CMK (cell line): ENCODE measurements at places on chromosomes 4 and X.

GRCh38 chr4:147969573-147970385, 237.9 kb downstream of the ARHGAP10 start:
- DNase-seq, result no peak

GRCh38 chrX:67523932-67524331, 19.9 kb upstream of the AR start:
- no peak for DNase-seq

DNA sequence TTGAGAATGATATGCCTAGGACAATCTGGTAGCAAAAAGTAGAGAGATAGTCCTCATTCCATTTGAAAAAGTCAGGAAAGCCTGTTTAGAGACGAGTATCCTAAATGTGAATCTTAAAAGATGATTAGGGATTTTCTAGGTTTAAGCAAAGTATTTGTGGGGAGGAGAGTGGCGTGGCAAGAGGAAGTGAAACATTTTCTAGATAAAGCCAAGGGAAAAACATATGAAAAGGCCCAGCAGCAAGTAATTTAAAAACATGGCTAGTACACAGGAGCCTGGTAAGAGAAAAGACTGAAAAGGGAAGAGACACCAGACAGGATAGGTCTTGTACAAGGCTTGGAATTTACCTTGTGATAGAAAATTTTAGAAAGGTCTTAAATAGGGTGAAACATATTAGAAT, 45.9 kb downstream of the CORIN start:
- no peak for DNase-seq

- DNase-seq, result no peak
These were observed 4.8 kb downstream of the MSANTD1 start for GRCh38 chr4:3253808-3254207.

DNA sequence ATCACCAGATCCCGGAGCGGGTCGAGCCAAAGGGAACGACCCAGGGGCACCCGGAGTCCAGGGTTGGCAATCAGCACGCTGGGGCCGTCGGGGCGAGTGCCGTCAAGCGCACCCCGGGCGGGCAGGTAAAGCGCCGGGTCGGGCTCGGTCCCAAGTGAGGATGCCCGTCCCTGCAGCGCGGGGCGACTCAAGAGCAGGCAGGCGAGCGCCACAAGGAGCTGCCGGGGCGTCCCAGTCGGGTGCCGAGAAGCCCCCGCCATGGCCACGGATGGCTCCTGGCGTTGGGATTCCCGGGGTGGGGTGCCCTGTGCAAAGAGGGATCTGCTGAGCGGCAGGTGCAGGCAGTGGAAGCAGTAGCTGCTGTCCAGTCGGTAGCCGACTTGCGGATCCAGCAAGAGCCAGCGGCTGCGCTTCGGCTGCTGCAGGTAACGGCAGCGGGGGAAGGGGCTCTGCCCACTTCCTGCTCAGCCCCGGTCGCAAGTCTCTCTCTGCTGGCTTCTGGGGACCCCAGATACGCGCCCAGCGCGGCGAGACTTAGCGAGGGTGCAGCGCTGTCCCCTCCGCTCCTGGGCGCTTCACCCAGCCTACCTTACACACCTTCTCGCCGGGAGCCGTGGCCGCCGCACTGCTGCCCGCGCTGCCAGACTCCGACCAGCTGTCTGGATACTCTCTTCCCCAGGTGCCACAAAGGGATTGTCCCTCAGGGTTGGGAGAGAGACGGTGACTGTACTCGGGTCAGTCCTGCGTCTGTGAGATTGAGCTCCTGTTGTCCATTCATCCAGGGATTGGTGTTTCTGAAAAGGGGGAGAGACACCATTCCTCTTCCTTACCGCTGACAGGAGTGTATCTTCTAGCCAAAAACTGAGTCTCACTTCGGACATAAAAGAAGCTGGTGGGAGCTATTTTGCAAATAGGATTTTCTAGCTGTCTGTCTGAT, at the start of gene FREM3:
TSS of gene FREM3 (minus strand) at position 260 of the 937 bp plus-strand sequence. CDS start at position 260, 0 bp downstream.
- DNase-seq, result peak; percentile 30

DNA sequence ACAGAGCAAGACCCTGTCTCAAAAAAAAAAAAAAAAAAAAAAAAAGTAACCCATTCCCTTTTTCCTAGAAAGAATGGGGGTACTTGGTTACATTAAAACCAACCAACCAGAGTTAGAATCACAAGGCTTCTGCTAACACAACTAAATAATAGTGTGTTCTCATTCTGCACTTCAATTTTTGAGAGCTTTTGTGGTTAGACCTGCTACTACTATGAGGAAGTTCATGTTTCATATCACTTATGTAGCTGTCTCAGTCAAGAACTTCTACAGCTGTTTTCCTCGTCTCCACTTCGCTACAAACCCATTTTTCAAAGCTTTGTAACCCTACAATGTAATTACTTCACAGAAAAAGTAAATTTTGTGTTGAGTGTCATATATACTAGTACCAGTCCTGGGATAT, 58.3 kb downstream of the PDHA2 start:
- no peak for DNase-seq

DNA sequence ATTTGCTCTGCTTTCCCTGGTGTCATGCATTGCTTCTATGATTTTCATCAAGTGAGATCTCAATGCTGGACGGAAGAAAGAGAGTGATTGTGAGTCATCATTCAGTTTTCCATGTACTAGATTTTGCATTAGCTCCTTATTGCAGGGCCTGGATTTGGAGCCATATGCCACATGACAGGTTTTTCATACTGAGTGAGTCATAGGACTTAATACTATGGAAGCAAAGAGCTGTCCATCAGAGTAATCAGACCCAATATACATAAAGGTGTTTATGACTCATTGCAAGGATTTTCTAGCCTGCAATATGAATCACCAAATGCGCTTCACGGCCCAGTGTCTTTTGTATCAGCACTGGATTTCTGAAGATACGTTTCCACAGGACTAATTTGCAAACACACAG, 11.2 kb upstream of the TFDP3 start:
- DNase-seq, result no peak

DNA sequence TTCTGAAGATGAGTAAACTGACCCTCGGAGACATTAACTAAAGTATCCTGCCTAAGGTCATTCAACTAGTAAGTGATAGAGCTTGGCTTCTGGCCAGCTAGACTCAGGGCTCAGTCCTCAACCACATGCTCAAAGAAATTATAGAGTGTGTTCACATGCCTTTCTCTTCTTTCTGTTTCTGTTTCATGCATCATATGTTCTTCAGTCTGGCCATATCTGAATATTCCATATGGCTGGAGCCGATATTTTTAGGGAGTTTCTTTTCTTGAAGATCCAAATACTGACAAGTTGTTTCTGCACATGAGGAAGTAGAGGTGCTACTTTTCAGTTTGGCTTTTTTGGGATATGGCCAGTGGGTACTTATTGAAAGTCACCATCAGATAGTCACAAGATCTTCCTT, 44.9 kb downstream of the MMRN1 start:
- DNase-seq, result no peak

DNA sequence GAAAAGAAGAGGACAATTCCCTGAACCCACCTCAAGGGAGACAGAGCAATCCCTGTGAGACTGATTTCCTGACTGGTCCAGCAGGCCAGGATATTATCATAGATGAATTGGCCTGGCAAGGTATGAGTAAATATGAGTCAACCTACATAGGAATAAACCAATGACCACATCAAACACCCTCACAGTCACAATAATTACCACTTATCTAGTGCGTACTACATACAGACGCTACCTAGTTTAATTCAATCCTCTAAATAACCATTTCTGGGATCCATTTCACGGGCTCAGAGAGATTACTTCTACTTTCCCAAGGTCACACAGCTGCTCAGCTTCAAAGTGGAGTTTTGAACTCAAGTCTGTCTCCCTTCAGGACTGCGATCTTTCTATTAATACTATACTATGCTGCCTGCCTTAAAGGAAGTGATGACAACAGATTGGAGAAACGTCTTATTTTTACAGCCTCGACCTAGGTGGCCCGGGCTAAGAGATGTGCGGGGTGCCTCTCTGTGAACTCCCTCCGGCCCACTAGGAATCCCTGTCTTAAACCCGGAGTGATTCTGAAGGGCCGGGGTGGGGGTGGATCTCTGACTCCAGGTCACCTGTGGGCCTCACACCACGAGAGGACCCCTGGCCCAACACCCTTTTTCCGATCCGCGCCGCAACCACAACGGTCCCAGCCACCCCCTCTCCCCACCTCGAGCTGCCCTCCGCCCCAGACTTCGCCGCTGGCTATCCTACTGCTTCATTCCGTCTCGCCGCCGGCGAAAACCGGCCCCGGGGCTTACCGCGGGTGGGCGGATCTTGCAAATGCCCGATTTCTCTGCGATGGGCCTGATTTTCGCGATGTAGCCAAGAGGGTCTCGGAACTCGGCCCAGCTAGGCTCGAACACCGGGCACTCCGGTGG, 800 bp downstream of the KDM5C start:
- DNase-seq, result no peak

GRCh38 chr4:48321312-48321711, 20.0 kb upstream of the SLAIN2 start:
- no peak for DNase-seq

GRCh38 chrX:49175435-49176274, 4.0 kb downstream of the PLP2 start:
- no peak for DNase-seq

DNA sequence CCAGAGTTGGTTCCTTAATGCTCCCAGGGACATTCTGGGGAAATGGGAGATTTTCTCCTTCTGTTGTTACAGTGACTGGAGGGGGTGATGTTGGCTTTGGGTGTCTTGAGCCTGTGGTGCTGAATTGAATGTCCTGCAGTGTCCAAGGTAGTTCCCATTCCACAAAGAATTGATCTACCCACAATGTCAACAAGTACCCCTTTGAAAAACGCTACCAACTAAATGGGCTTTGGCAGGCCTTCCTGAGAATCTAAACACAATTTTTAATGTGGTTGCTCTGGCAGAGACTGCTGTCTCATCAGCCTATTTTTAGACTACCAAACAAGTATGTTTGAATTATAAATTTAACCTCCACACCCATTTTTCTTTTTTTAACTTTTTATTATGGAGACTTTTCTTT, 69.4 kb downstream of the CCKAR start:
- DNase-seq, result no peak

DNA sequence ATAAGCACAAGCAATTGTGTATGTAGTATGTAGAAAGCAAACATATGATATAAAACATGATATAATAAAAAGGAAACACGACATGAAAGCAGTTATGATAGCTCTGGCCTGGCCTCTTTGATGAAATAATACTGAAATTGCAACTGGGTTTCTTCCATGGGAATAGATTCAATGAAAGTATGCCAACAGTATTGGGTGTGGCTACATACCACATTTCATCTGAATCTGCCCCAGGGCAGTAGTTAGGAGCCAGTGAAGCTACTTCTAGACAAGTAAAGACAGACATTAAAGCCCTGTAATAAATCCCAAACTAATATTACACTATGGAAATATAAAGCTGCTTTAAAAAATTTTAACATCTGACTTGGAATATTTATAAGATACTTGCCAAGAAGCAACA, 207.3 kb downstream of the FBXW7 start:
- no peak for DNase-seq

DNA sequence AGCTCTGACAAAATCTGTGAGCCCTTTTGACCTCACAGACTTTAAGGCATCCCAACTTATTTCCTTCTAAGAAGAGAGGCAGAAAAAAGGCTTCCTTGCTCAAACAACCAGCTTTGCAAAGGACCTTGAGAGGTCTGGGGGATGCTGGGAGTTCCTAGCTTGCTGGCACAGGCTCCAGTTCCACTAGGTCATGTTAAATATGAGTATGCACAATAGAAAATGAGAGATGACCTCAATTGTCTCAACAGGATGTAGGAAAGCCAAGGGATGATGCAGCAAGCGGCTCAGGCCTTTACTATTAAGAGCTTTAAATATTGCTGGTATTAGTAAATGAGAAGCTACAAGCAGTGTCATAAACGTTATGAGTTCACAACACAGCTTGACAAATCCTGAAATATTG, 13.3 kb upstream of the ZNF827 start:
- no peak for DNase-seq

- DNase-seq, result no peak
These were observed 19.2 kb upstream of the PHEX start for GRCh38 chrX:22012931-22013330.

GRCh38 chrX:103442536-103442901, 66.2 kb downstream of the BEX3 start:
- DNase-seq, result no peak

- no peak for DNase-seq
These were observed 107.6 kb downstream of the USP9X start for GRCh38 chrX:41192880-41193279.

GRCh38 chr4:165915215-165915614, 42.2 kb downstream of the TLL1 start:
- DNase-seq, result no peak

GRCh38 chr4:104772849-104773248, 278.2 kb upstream of the CXXC4 start:
- no peak for DNase-seq

DNA sequence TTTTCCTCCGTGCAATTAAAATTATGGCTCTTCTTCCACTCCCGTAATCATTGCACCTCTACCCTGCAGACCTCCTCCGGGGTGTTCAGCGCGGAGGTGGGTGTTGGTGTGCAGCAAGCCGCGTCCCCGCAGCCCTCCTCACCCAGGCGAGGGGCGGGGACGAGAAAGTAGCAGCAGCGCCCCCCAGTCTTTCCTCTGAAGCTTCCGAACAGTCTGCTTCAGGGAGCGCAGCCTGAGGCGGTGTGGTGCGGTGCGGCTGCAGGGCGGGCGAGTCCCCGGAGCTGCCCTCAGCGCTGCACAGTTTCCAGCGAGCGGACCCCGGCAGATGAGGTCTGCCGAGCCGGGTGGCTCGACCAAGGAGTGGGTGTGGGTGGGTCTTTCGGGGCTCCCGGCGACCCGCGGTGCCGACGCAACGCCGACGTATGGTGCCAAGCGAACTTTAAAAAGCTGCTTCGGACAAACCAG, at the start of gene FRAS1:
TSS of gene FRAS1 (plus strand) at position 189 of the 465 bp plus-strand sequence. CDS start 687 bp downstream, outside the sequence.
- DNase-seq, result peak; percentile 20
